ENCODE measurements at places on chromosomes 2 and 18. TPM values are rescaled to one million over a fixed set of nuclear protein-coding genes. Genes with fewer than 3 reads are reported as not detected.

Gene ABHD1
- total RNA-seq = not detected

Gene TNFAIP6
- 13.6 TPM for total RNA-seq

- no peaks in the 10 kb centered on the region for H3K27me3 ChIP-seq
- H3K4me1 ChIP-seq = peaks cover 26% of the 10 kb centered on the region
- H3K4me3 ChIP-seq = no peak overlapping the region
These were observed 358.7 kb upstream of the TNP1 start for GRCh38 chr2:217218269-217219163.

Gene TEX44
- total RNA-seq = not detected

DNA sequence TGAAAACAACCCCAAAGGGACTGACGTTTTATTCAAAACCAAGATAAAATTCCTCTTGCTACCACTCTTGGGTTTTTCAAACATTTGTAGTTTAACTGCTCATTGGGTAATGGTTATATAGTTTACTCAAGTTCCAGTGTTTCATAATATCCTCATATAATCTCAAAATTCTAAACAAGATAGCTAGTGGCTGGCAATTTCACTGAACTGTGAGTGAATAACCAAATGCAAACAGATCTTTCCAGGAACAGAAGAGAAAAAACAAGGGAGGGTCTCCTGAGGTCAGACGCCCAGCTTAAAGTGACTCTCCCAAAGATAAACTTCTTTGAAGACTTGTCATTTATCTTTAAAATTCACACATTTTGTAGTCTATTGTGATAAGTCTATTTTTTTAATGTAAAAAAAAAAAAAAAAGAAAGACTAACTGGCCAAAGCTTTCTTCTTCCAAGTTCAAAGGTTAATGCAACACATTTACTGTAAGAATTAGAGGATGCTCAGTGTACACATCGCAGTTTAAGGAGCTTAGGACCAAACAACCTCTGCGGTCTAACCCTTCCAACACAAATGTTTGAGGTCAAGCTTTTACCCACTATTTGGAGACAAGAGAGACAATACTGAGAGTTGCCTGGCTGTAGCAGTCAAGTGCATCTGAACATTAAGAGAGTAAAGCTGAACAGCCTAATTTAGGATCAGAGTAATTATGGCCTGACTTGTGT, 26.6 kb downstream of the LPIN2 start:
- H3K36me3 ChIP-seq = no peaks in the 10 kb centered on the region
- DNase-seq = no peak
- no peak overlapping the region for H3K27ac ChIP-seq

Gene CCNT2
- total RNA-seq = 14.2 TPM

Gene ZNF804A
- not detected for total RNA-seq

Measured in ascending aorta (tissue), 2 donors.